ENCODE measurements at places on chromosomes 4 and X. TPM values are rescaled to one million over a fixed set of nuclear protein-coding genes. Genes with fewer than 3 reads are reported as not detected.

DNA sequence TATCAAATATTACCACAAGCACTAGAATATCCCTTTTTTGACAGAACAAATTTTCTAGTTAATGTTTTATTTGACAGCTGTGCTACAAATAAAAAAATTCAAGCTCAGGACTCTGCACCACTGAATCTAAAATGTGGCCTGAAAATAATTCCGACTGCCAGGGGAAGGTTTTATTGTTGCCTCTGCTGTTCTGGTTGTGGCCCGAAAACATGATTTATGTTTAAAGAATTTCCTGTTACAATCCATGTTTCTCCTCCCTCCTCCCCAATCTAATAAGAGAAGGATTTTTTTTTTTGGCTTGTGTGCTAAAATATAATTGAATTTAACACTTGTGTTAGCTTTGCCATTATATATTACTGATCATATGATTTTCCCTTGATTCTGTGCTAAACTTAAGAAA is 227.8 kb downstream of the DCLK2 start:
- DNase-seq, result no peak

Gene FGFBP1
- 0.26 TPM for polyA plus RNA-seq

DNA sequence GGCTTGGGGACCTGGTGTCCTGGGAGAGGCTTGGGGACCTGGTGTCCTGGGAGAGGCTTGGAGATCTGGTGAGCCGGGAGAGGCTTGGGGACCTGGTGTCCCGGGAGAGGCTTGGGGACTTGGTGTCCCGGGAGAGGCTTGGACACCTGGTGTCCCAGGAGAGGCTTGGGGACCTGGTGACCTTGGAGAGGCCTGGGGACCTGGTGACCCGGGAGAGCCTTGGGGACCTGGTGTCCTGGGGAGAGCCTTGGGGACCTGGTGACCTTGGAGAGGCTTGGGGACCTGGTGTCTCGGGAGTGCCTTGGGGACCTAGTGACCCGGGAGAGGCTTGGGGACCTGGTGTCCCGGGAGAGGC is 12.6 kb downstream of the SHOX start:
- DNase-seq, result no peak

DNA sequence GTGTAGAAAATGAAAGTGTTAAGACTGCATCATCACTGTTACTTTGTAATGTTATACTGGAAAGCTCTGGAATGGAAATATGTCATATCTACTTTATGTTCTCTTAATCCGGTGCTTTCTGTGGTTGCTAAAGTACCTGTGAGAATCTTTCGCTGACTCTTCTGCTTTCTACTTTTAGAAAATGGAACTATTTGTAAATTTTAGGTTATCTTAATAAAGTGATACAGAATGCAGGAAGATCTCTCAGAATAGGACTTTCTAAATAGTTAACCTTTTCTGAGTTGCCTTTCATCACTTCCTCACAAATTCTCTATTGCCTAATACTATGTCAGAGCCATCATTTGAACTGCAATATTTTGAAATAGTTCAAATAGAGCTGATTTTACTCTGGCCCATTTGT is 69.3 kb downstream of the BMP2K start:
- DNase-seq, result no peak

- DNase-seq, result no peak
Measured at GRCh38 chr4:78308517-78308916, 243.1 kb upstream of the ANXA3 start.

- DNase-seq, result no peak
Measured at GRCh38 chr4:176864238-176864637, 71.5 kb upstream of the VEGFC start.

DNA sequence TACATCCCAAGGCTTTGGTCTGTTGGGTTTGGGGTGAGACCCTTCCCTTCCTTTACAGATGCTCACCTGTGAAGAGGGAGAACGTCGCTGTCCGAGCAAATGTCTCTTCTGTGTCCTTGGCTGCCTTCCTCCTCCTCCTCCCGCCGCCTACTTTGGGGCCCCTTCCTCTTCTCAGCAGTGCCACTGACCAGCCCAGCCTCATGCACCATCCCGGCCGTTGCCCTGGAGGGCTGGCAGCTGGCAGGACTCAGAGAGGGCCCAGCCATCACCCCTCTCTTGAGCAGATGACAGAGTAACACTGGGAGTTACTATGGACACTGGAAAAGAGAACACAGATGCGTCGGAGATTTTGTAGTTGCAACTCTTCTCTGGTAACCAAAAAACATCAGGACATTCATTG is 68.2 kb downstream of the TRMT44 start:
- no peak for DNase-seq

GRCh38 chr4:160983035-160983434 is 1180.8 kb downstream of the FSTL5 start:
- DNase-seq, result no peak

Gene WNK3
- polyA plus RNA-seq, result 0.63 TPM

GRCh38 chr4:121221201-121221600 is 57.1 kb upstream of the TNIP3 start:
- no peak for DNase-seq

Gene SPIN4
- 0.72 TPM for polyA plus RNA-seq

Gene DAPP1
- 0.19 TPM for polyA plus RNA-seq

DNA sequence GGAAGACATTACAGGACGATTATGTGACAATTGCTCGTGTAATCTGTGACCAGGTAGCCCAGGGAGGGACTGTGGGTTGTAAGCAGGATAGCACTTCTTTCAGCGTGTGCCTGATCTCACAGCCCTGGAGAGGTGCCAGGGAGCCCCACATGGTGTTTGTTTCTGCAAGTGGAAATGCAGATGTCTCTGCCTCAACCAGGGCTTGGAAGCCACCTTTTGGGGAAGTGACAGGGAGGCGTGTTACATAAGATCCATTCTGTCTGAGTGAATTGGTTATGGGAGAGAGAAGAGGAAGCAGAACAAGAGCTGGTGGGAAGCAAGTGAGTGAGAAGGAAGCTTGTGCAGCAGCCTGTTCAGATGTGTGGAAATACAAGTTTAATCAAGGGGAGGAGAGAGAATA is 104.5 kb upstream of the GATB start:
- no peak for DNase-seq

GRCh38 chr4:67634741-67635140 is 66.2 kb downstream of the UBA6 start:
- no peak for DNase-seq

DNA sequence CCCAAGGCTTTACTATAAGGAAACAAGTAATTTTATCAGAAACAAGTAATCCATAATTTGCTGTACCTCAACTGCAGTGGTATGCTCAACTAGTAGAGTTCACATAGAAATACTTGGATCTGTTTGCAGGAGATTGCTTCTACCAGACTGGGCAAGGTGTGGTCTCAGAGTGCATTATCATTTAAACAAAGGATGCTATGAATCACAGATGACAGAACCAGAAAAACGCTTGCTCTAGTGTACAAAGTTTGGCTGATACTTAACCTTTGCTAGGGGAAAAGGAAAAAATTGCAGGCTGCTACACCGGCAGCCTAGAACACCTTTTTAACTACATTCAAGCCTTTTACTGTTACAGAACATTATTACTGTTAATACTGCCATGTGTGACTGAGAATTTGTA is 97.1 kb downstream of the ENOX2 start:
- DNase-seq, result no peak

Gene IDH3G
- polyA plus RNA-seq, result 48.4 TPM

Gene CXorf65
- polyA plus RNA-seq, result not detected

GRCh38 chr4:127968586-127968985 is 3.4 kb downstream of the ABHD18 start:
- DNase-seq, result no peak

Gene TIMM8A
- 3.2 TPM for polyA plus RNA-seq

- DNase-seq, result no peak
Measured at GRCh38 chrX:11733614-11734013, 24.4 kb upstream of the MSL3 start.

DNA sequence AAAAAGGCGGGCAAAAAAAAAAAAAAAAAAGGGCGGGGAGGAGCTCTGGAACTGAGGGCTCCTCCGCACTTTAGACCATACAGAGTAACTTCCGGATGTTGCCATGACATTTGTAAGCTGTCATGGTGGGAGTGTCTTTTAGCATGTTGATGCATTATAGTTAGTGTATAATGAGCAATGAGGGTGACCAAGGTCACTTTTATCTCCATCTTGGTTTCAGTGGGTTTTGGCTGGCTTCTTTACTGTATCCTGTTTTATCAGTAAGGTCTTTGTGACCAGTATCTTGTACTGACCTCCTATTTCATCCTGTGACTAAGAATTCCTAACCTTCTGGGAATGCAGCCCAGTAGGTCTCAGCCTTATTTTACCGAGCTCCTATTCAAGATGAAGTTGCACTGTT is 193.4 kb downstream of the UGT8 start:
- no peak for DNase-seq

DNA sequence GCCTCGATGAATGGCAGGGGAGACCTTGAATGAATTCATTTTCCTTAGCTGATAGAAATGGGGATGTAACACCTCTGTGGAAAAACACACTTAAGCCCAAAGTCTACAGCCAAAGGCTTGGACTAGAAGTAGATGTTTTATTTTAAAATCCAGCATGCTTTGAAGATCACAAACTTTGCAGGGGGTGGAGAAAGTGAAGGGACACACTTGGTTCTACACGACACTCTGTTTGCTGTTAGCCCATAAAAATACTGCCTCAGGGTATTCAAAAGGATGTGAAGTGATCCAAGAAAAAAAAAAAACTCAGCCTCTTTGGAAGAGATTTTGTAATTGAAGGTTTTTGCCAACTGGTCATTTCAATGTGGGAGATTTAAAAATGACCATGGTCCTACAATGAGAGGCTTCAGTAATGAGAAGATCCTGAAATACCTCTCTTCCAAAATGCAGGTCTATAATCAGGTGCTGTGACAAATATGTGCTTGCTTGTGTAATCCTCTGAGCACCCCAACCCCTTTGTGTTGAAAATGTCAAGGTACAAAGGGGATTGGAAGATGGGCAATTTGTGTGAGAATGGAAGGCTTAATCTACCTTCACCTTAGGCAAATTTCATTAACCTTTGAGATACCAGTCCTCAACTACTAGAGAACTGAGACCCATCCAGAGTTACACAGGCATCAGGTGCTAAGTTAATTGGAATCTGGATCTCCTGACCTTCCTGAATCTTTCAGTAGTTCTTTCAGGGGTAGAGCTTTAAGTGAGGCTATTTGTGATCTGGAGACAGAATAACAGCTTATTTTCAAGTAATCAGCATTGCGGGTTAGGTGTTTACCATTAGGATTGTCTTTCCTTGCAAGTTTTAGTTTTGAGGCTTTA is 82.5 kb downstream of the HS6ST2 start:
- no peak for DNase-seq

GRCh38 chr4:96652158-96652557 is 812.3 kb downstream of the PDHA2 start:
- DNase-seq, result no peak

GRCh38 chr4:55177461-55177860 is 52.1 kb upstream of the KDR start:
- DNase-seq, result no peak

DNA sequence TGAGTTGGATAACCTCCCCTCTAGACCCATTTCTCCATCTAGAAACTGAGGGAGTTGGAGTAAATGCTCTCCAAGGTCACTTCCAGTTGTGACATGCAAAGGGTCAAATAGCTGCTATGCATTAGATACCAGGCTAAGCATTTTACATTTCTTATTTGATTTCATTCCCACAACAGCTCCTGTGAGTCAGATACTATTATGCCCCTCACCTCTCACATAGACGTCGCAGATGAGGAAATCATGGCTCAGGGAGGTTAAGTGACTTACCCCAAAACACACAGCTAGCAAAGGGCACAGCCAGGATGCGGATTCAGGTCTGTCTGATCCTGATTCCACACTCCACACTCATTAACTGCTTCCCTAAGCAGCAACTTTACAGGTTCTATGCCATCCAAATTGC is 57.7 kb downstream of the PRPS1 start:
- DNase-seq, result no peak

DNA sequence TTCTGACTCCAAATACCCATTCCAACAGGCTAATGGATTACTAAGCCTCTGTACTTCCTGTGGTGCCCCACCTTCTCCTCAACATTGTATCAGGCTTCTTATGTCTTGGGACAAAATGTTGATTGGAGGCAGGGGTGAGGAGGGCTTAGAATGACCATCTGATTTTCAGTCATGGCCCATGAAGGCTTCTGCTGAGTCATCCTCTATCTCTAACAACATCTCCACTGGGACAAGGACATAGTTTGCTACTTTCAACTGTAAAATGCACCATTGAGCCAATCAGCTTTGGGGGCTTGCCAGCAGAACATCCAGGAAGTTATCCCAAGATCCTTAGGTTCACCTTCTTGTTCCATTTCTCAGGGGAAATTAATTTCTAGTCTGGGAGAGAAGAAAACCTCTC is 29.5 kb downstream of the MAGEB17 start:
- no peak for DNase-seq

GRCh38 chrX:15165832-15166231 is 104.1 kb downstream of the ASB9 start:
- no peak for DNase-seq

GRCh38 chr4:169048868-169049414 is 38.9 kb upstream of the CBR4 start:
- DNase-seq, result no peak

DNA sequence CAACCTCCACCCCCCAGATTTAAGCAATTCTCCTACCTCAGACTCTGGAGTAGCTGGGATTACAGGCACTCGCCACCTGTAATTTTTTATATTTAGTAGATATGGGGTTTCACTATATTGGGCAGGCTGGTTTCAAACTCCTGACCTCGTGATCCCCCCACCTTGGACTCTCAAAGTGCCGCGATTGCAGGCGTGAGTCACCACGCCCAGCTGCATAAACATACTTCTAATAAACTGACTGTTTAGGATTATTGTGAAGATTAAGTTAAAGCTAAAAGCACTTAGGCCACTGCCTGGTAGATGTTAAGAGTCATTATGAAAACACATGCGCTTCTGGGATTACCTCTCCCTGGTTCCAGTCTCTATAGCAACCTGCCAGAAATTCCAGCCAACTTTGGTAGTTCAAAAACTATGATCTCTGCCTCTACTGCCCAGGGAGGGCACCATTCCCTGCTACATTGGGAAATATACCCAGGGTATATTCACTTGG is 30.2 kb upstream of the GRIA3 start:
- DNase-seq, result no peak

DNA sequence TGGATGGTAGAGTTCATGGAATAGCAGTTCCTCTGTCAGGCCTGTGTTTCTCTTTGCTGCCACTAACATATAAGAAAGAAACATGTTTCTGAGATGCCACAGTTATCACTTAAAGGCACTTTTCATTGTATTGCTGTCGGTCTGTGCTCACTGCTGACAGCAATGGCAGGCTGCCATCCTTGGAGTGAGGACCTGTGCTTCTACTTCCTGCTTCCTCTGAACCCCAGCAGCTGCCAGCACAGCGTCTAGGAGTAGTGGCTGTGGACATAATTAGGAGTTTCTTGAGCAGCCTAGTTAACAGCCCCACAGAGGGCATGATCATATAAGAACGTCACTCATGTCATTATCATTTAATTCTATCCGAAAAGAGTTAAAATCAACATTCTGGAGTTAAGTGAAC is 30.5 kb downstream of the F11 start:
- peak; percentile 28 for DNase-seq

- no peak for DNase-seq
Measured at GRCh38 chr4:146214238-146214637, at the start of gene REELD1. Gene REELD1 (plus strand): TSS chr4:146214538. CDS start chr4:146216953, 2,415 bp downstream.
